ENCODE measurements at places on chromosomes 16 and 17. TPM values are rescaled to one million over a fixed set of nuclear protein-coding genes. Genes with fewer than 3 reads are reported as not detected.

CCDC182 gene
- not detected for polyA plus RNA-seq

DNA sequence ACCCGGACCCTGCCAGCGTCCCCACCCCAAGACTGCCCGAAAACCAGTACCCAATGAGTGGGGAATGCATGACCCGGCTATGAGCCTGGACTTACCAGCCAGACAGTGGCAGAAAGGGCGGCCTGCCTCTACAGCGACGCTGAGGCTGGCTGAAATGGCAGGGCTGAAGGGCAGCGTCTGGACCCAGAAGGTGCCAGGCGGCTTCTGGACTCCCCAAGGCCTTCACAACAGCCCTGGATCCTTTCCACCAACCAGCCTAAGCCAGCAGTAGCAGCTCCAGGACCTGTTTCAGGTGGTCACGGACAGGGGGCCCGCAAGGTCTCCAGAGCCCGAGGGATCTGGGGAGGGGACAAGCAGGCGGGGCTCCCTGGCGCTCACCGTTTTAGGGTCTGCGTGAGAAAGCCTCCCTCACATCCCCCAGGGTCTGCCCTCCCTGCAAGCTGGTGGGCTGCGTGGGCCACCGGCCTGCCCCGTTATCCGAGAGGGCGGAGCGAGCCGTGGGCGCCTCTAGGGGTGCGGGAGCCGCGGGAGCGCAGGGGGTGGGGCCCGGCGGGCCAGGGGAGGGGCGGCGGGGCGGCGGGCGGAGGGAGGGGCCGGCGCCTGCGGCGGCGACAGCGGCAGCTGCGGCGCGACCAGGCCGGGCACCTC lies at the start of gene RIPOR1:
TSS of gene RIPOR1 (plus strand) at position 608 of the 648 bp plus-strand sequence. CDS start 9,618 bp downstream, outside the sequence.
- peak; percentile 44 for DNase-seq

DNA sequence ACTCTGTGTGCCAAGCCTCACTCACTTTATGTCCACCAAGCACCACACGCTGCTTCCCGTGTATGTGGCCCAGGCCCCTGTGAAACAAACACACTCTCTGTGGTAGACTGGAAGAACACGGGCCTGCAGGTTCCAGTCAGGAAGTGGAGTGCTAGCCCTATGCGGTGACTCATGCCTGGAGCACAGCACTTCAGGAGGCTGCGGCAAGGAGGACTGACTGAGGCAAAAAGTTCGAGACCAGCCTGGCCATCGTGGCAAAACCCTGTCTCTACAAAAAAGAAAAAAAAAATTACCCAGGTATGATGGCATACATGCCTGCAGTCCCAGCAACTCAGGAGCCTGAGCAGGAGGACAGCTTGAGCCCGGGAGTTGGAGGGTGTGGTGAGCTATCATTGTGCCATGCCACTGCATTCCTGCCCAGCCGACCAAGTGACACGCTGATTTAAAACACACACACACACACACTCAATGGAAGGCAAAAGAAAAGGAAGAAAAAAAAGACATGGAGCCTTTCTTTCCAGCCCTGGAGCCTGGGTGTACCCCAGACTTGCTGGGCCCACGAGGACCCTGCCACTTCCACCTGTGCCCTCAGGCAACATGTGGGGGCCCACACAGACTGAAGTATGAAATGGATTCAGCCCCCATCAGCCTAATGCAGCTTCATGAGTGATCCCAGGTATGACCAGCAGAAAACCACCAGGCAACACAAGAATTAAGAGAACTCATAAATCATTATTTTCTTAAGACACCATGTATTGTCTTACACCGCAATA lies 126.6 kb downstream of the ANKRD11 start:
- DNase-seq, result peak; percentile 39

DNA sequence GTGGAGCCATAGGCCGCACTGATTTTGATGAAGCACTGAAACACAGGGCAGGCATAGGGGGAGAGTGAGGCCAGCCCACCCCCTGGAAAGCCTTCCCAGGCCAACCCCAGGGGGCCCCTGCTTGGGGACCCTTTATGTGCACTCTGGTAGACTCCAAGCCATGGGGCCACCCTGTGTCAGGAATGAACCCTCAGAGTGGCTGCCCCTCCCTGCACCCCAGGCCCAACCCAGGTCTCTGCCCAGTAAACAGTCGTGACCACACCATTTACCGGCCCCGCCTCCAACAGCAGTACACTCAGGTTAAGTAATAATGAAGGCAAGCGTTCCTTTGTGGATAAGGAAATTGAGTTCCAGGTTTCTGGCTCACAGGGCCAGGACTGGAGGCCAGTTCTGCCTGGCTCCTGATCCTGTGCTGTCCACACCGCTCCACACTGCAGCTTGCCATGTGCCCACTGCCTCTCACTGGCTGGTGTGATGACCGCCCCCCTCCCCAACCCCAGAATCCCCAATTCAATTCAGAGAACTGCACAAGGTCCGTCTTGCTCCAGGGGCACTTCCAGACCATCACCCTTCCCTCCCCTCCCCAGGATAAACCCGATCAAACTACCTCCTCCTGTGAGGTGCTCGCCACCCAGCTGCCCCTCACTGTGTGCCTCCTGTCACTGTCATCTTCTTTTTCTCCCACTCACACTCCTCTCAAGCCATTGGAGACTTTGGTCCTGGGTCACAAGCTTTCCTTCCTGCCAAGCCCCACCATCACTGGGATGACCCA lies 13.6 kb downstream of the PIMREG start:
- DNase-seq, result no peak

- DNase-seq, result peak; percentile 80
Observed at GRCh38 chr17:48074322-48075081, 26.3 kb downstream of the NFE2L1 start.

DNA sequence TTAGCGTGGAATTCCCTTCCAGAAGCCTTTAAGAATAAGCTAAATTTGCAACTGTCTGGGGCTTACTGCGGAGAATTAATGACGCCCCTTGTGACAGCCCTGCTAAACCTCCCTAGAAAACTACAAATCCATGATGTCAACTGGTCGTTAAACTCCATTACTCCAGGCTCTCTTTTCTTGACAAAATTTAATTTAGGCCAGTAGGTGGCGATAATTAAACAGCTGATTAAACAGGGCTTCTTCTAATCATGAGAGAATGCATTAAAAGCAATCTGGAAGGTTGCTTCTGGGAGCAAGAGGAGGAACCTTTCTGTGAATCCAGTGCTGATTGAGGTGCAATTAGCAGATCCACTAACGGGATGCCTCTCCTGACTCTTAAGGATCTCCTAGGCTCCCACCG lies 8.1 kb upstream of the NLRP1 start:
- no peak for DNase-seq

DNA sequence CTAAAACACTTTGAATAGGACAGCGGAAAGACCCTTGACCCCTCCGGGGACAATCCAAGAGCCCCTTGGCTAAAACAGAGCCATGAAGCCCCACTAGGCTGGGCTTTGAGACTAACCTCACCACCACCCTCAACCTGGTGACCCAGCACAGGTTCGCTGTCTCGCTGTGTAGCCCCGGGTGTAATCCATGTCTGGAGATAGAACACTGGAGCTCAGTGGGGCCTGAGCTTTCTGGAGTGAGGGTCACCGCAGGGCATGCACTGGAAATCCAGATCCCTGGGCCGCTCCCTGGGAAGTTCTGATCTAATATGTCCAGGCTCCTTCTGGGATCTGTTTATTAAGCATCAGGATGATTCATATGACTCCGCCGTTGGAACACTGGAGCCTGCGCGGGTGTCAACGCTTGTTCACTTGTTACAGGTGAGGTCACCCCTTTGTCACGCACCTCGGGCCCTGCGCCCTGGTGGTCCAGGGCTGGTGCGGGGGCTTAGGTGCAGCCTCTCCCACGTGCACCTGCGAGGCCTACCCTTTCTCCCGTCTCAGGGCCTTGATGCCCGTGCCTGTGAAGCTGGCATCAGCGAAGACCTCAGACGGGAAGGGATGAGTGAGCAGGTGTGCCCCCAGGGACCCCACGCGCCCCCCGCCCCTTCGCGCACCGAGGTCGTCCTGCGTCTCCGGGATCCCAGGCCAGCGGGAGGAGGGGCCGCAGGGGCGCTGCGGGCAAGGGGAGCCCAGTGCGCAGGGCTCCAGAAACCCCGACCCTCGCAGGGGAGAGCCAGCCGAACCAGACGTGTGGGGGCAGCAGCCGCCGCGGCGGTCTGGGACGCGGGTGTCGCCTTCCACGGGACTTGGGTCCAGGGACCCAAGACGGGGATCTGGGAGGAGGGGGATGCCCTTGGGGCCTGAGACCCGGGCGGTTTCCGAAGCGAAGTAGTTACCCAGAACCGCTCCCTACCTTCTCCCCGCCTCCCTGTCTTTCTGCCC lies 224.1 kb upstream of the FOXF1 start:
- DNase-seq, result no peak

DNA sequence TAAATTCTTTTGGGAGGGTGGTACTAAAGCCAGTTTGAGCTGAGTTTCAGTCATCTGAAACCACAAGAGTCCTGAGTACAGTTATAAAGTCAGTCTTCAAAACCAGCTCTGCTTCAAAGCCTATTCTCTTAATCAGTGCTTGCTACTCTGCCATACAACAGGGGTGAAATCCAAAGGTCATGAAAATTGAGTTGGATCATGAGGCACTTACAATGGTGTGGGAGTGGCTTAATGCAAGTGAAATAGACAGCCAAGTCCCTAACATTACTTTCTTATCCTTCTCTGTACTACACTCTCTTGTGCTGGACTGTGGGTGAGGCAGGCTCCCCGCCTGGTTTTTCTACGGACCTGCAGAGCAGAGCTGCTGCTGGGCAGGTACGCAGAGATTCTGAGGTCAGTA lies 12.4 kb downstream of the CBLN1 start:
- DNase-seq, result no peak

- no peak for DNase-seq
Observed at GRCh38 chr16:88814144-88814502, 2.4 kb upstream of the APRT start.

GRCh38 chr16:69618307-69618706 lies 52.5 kb downstream of the NFAT5 start:
- DNase-seq, result no peak

Measured in CD8-positive, alpha-beta memory T cell (primary cell).